ENCODE measurements at places on chromosomes 1 and 21.

DNA sequence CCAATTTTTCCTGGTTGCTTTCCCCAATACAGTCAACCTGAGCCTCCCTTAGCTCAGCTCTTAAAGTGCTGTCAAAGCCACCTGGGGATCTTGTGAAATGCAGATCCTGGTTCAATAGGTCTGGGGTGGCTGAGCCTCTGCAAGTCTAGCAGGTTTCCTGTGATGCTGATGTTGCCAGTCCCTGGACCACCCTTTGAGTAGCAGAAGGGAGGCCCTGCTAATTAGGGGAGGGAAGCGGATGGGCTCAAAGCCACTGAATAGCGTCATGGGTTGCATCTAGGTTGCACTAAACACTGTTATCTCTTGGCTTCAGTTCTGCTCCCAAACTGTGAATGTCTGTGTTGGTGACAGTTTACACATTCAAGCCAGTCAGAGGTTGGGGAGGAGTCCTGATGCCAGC lies 127.2 kb downstream of the KAZN start:
- no peaks in the 10 kb centered on the region for H3K27me3 ChIP-seq
- no peak for DNase-seq
- H3K27ac ChIP-seq = no peak overlapping the region
- no peaks in the 10 kb centered on the region for H3K4me1 ChIP-seq
- no peak overlapping the region for H3K4me3 ChIP-seq

- H3K36me3 ChIP-seq = no peaks in the 10 kb centered on the region
- no peak overlapping the region for H3K4me3 ChIP-seq
- no peaks in the 10 kb centered on the region for H3K4me1 ChIP-seq
- no peak for DNase-seq
- no peak overlapping the region for H3K27ac ChIP-seq
- no peaks in the 10 kb centered on the region for H3K27me3 ChIP-seq
Observed at GRCh38 chr1:171805395-171806115, 24.1 kb downstream of the METTL13 start.

- H3K27ac ChIP-seq = peak overlapping the region; percentile 7
- no peak overlapping the region for H3K4me3 ChIP-seq
- DNase-seq = no peak
- H3K36me3 ChIP-seq = no peaks in the 10 kb centered on the region
- H3K27me3 ChIP-seq = no peaks in the 10 kb centered on the region
- peaks cover 70% of the 10 kb centered on the region for H3K4me1 ChIP-seq
Observed at GRCh38 chr1:39199593-39199992, 4.9 kb upstream of the MACF1 start.

GRCh38 chr1:119974013-119974412 lies 77.7 kb upstream of the ADAM30 start:
- H3K27me3 ChIP-seq = no peaks in the 10 kb centered on the region
- H3K36me3 ChIP-seq = no peaks in the 10 kb centered on the region
- no peaks in the 10 kb centered on the region for H3K4me1 ChIP-seq
- no peak overlapping the region for H3K4me3 ChIP-seq
- no peak overlapping the region for H3K27ac ChIP-seq

DNA sequence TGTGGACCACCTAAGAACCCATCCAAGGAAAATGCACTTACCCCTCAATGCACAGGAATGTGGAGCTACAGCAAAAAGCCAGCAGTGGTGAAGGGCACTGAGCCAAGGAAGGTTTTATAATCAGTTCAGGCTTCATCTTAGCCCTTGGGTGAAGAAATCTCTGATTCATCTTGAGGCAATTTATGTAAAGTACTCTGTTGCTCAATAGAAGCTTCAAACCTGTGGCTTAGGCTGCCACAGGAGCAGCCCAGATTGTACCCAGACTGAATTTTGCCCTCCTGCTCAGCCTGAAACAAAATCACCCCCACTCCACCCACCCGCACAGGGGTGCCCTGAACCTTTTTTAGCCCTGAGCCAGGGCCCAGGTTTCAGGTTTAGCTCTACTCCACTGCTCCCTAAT lies at the start of gene S100A12:
TSS of gene S100A12 (minus strand) at position 111 of the 400 bp plus-strand sequence. CDS start 1,029 bp downstream, outside the sequence.
- H3K27ac ChIP-seq = peak within 1 kb of the TSS; percentile 77
- no peaks in the 10 kb centered on the region for H3K36me3 ChIP-seq
- H3K27me3 ChIP-seq = no peaks in the 10 kb centered on the region
- peak; percentile 69 for DNase-seq

DNA sequence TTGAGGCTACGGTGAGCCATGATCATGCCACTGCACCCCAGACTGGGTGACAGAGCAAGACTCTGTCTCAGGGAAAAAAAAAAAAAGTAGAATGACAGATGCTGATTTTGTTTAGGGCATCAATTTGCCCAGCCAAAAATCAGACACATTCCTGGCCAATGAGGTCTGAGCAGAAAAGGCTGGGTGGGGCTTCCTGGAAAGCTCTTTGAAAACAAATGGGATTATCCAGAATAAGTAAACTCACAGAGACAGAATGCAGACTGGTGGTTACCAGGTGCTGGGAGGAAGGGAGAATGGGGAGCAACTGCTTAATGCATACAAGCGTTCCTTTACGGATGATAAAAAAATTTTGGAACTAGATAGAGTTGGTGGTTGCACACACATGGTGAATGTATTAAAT lies 10.1 kb upstream of the CITED4 start:
- peaks cover 3% of the 10 kb centered on the region for H3K27me3 ChIP-seq
- no peak overlapping the region for H3K27ac ChIP-seq
- no peak overlapping the region for H3K4me3 ChIP-seq
- DNase-seq = no peak

GRCh38 chr1:31923901-31924535 lies 14.2 kb downstream of the PTP4A2 start:
- no peak for DNase-seq
- no peaks in the 10 kb centered on the region for H3K27me3 ChIP-seq
- no peak overlapping the region for H3K4me3 ChIP-seq
- peaks cover 8% of the 10 kb centered on the region for H3K36me3 ChIP-seq
- peaks cover 87% of the 10 kb centered on the region for H3K4me1 ChIP-seq
- peak overlapping the region; percentile 95 for H3K27ac ChIP-seq

DNA sequence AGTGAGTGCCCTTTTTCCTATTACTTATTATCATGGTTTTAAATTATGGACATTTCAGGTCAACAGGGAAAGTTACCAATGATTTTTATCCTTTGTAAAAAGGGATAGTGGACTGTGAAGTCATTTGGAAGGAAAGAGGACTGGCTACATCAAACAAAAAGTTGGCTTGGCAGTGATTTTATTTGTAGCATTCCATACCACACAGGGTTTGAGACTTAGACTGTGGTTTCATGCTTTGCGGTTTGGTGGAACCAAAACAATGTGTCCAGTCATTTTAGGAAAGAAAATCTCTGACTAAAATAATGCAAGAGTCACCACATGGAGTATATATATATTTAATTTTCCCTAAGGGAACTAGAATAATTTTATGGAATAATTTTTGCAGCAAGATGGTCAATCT lies 239.5 kb downstream of the HMCN1 start:
- H3K4me3 ChIP-seq = no peak overlapping the region
- H3K27ac ChIP-seq = no peak overlapping the region
- H3K27me3 ChIP-seq = no peaks in the 10 kb centered on the region
- H3K4me1 ChIP-seq = no peaks in the 10 kb centered on the region
- H3K36me3 ChIP-seq = no peaks in the 10 kb centered on the region
- DNase-seq = no peak

GRCh38 chr1:96465441-96465840 lies 256.1 kb upstream of the PTBP2 start:
- no peaks in the 10 kb centered on the region for H3K4me1 ChIP-seq
- no peaks in the 10 kb centered on the region for H3K36me3 ChIP-seq
- no peaks in the 10 kb centered on the region for H3K27me3 ChIP-seq
- no peak for DNase-seq
- no peak overlapping the region for H3K4me3 ChIP-seq

- H3K4me1 ChIP-seq = no peaks in the 10 kb centered on the region
- no peaks in the 10 kb centered on the region for H3K36me3 ChIP-seq
- DNase-seq = no peak
- H3K27ac ChIP-seq = no peak overlapping the region
Observed at GRCh38 chr1:14377386-14377785, 221.1 kb upstream of the KAZN start.

- H3K4me1 ChIP-seq = peaks cover 4% of the 10 kb centered on the region
- DNase-seq = no peak
- H3K36me3 ChIP-seq = no peaks in the 10 kb centered on the region
Observed at GRCh38 chr1:207670997-207671396, 26.1 kb downstream of the CR1L start.

DNA sequence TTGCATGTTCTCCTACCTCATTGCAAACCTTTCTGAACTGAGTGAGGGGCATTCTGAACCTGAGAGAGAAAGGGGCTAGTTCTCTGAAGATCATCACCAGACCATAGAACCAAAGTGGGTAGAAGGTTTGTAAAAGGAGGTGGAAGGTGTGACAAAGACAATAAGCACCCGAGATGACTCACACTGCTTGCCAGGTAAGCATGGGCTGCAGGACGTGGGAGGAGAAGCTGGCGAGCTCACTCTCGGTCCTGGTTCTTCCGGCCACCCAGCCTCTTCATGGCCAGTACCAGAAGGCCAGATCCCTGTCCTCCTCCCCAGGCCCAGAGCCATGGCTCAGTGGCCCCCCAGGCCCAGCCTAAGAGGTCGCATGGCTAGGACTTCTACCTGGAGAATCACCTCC lies 128.3 kb downstream of the TMEM53 start:
- H3K4me3 ChIP-seq = no peak overlapping the region
- H3K36me3 ChIP-seq = no peaks in the 10 kb centered on the region
- DNase-seq = no peak
- no peak overlapping the region for H3K27ac ChIP-seq
- H3K27me3 ChIP-seq = no peaks in the 10 kb centered on the region

DNA sequence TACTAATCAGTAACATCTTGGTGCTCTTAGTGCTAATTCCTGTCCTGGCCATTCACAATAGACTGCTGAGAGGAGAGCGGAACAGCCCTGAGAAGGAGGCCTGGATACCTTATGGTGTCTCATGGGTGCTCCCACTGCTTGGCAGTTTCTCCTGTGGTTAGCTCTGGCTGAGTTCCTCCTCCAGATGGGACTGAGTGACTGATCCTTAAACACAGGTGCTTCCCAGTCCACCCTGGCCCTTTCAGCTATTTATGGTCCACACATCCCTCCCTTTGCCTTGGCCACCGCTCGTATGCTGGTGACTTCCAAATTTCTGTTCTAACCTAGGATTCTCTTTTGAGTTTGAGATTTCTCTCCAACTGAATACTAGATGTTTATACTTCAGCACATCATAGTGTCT lies 157.0 kb upstream of the CACNA1E start:
- peaks cover 7% of the 10 kb centered on the region for H3K27me3 ChIP-seq
- no peak overlapping the region for H3K27ac ChIP-seq
- no peak overlapping the region for H3K4me3 ChIP-seq
- H3K4me1 ChIP-seq = no peaks in the 10 kb centered on the region

DNA sequence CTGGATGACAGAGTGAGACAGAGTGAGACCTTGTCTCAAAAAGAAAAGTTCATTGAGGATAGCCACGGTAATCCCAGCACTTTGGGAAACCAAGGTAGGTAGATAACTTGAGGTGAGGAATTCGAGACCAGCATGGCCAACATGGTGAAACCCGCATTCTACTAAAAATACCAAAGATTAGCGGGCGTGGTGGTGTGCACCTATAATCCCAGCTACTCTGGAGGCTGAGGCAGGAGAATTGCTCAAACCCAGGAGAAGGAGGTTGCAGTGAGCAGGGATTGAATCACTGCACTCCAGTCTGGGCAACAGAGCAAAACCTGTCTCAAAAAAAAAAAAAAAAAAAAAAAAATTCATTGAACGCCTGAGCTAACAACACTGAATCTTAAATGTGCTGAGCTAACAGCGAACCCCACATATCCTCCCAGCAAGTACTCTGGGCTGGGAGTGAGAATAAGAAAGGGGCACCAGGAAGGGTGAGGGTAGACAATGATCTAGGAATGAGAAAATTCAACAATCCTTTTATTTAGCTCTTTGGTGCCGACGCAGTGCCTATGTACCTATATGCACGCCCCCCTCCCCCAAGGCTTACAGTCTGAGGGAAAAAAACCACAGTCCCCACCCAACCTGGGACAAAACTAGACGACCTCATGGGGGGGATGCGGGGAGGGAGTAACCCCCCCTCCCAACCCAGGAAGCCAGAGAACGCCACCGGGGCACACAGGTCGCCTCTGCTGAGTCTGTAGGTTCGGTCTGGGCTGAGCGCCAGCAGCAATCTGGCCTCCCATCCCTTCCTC lies 1.4 kb upstream of the CACNA1S start:
- H3K27me3 ChIP-seq = peaks cover 26% of the 10 kb centered on the region
- H3K4me1 ChIP-seq = peaks cover 7% of the 10 kb centered on the region
- H3K4me3 ChIP-seq = peak overlapping the region; percentile 60
- no peaks in the 10 kb centered on the region for H3K36me3 ChIP-seq
- no peak for DNase-seq
- H3K27ac ChIP-seq = no peak overlapping the region

GRCh38 chr21:14567331-14568279 lies 21.5 kb upstream of the SAMSN1 start:
- H3K4me3 ChIP-seq = no peak overlapping the region
- H3K27me3 ChIP-seq = no peaks in the 10 kb centered on the region
- H3K27ac ChIP-seq = peak overlapping the region; percentile 82
- H3K36me3 ChIP-seq = no peaks in the 10 kb centered on the region
- no peak for DNase-seq
- no peaks in the 10 kb centered on the region for H3K4me1 ChIP-seq

DNA sequence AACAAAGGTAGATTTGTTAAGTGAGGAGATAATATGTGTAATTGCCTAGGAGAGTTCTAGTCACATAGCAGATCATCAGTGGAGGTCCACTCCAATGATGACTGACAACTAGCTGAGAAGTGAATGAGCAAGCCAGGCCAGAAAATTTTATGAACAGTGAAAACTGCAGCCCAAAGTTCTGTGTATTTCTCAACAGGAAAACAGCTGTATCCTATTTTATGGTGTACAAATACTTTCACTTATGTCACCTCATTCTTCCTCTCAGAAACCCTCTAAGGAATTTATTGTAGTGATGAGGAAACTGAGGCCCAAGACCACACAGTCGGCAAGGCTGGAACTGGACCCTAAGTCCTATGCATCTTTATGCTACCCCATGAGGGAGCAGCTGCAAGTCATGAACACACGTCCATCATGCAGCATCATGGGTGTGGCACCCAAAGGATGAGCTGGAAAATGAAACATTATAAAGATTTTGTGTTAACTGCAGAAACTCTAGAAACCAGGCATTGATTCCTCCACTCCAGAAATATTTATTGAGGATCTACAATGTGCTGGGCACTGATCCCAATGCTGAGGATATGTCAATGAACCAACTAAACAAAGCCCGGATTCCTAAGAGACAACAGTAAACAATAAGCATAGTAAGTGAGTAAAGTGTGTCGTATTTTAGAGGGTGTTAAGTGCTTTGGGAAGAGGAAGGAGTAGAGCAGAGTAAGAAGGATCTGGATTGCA lies 99.5 kb upstream of the DUSP10 start:
- DNase-seq = no peak
- H3K27me3 ChIP-seq = no peaks in the 10 kb centered on the region
- no peaks in the 10 kb centered on the region for H3K36me3 ChIP-seq
- H3K4me3 ChIP-seq = no peak overlapping the region
- H3K27ac ChIP-seq = no peak overlapping the region
- peaks cover 9% of the 10 kb centered on the region for H3K4me1 ChIP-seq

- no peak for DNase-seq
- H3K4me1 ChIP-seq = peaks cover 50% of the 10 kb centered on the region
- no peak overlapping the region for H3K4me3 ChIP-seq
- no peaks in the 10 kb centered on the region for H3K27me3 ChIP-seq
Observed at GRCh38 chr1:111212634-111213335, 12.3 kb upstream of the DENND2D start.
